ENCODE measurements at places on chromosomes 13 and 19.

GRCh38 chr13:66829803-66830202 is 400.3 kb downstream of the PCDH9 start:
- DNase-seq = no peak

- peak; percentile 26 for DNase-seq
Observed at GRCh38 chr13:103289681-103290080, 223.5 kb upstream of the SLC10A2 start.

- peak; percentile 1 for DNase-seq
Observed at GRCh38 chr13:39037410-39037879, 444 bp downstream of the PROSER1 start.

GRCh38 chr19:4067396-4068046 is 822 bp upstream of the ZBTB7A start:
- no peak for DNase-seq

GRCh38 chr13:32889986-32890565 is 126.1 kb upstream of the KL start:
- peak; percentile 9 for DNase-seq

DNA sequence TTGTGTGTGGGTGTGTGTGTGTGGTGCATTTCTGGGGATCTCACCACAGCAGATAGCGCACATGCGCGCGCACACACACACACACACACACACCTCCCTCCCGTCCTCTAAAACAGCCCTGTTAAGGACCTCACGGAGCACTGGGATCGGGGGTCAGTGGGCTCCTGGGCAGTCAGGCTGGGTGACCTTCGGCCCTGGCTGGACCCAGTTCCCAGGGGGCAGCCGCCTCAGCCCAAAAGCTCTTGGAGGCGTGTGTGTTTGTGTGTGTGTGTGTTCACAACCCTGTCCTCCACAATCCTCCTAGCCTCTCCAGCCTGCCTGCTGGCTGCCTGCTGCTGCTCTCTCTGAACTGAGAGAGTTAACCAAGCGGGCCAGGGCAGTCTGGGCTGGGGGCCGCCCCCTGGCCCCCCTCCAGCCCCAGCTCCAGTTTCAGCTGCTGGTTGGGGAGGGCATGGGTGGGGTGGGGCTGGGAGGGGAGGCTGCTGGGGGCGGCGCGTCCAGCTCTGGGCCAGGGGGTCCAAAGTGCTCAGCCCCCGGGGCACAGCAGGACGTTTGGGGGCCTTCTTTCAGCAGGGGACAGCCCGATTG is at the start of gene FXYD1:
Gene FXYD1, plus strand, starts transcription at position 520 of the 588 bp plus-strand sequence. CDS start 1,256 bp downstream, outside the sequence.
- DNase-seq = no peak

DNA sequence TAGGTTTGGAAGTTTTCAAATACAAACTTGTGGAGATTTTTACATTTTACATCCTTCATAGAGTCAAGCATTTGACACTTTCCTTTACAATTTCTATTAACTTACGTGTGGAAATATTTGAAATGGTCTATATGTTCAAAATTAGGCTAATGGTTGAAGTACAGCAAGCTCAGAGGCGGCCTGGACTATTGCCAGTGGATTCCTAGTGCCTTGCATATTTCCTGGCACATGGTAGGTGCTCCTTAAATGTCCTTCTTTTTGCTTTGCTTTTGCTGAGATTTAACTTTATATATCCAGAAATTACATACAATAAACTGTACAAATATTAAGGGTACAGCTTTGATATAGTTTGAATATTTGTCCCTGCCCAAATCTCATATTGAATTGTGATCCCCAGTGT is 93.9 kb downstream of the UBL3 start:
- DNase-seq = peak; percentile 62

DNA sequence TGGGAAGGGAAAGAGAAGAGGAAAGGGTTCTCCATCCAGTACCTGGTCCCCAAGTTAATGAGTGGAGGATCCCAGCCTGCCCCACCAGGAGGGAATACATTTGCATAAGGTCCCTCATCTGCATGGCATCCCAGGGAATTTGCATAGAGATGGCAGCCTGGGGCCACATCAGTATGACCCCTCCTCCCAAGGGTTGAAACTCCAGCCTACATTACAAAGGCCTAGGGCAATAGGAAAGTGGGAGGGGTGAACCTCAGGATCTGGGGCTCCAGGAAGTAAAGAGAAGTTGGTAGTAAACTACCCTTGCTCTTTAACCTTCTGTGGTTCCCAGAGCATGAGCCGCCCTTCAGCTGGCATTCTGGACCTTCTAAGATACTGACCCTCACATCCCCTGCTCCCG is 6.8 kb upstream of the NECTIN2 start:
- DNase-seq = no peak

- no peak for DNase-seq
Observed at GRCh38 chr13:101979825-101980224, 422.0 kb downstream of the FGF14 start.

- no peak for DNase-seq
Observed at GRCh38 chr13:110649551-110649950, 34.2 kb downstream of the NAXD start.

DNA sequence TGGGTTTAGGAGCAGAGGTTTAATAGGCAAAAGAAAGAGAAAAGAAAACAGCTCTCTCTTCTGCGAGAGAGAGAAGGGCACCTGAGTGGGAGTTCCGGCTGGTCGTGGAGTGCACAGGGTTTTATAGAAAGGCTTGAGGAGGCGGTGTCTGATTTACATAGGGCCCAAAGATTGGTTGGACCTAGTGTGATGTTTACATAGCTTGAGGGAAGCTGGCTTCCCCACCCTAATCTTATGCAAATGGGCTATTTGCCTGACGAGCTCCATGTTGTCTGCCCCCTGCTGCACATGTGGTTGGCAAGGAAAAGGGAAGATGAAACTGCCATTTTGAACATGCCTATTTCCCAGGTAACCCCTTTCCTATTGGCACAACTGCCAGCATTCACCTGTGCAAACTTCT is 21.5 kb upstream of the MEDAG start:
- no peak for DNase-seq

- DNase-seq = no peak
Observed at GRCh38 chr19:47499371-47499770, 15.4 kb upstream of the KPTN start.

DNA sequence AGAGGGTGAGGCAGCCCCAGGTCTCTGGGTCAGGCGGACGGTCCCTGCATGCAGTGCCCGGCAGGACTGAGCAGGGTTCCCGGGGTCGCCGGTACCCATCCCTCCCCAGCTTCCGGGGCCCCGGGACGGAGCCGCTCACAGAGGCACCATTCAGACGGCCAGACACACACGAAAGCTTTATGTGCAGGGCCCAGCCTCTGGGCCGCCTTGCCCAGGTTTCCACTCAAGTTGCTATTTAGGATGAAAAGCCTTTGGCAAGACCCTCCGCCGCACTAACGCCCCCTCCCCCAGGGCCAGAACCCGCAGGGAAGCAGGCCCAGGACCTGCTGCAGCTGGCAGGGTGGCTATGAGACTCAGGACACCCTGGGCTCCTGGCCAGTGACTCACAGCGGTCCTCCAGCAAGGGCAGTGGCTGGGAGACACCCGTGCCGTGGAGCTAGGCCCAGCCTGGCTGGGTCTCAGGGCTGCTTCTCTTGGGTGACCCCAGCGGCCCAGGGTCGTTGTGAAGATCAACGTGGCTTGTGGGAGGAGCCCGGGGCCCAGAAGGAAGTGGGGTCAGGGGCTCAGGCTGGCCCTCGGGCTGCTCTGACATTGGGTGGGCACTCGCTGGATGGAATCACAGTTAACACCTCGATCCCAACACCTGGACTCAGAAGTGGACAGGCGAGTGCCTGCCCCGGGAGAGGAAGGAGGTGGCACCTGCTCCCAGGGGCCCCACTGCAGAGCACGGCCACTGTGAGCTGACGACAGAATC is 4.8 kb downstream of the C19orf25 start:
- DNase-seq = no peak

GRCh38 chr13:111474136-111475002 is 153.9 kb downstream of the TEX29 start:
- peak; percentile 25 for DNase-seq

- DNase-seq = no peak
Observed at GRCh38 chr13:30810261-30810701, 74.9 kb downstream of the ALOX5AP start.

- DNase-seq = no peak
Observed at GRCh38 chr13:21208652-21209154, 32.2 kb downstream of the MRPL57 start.

- no peak for DNase-seq
Observed at GRCh38 chr13:28273919-28274318, 135.6 kb downstream of the PAN3 start.

GRCh38 chr13:61252213-61252612 is 163.4 kb downstream of the PCDH20 start:
- DNase-seq = no peak

Measured in fibroblast of skin of abdomen (primary cell).